ENCODE measurements at places on chromosomes 1 and 21.

DNA sequence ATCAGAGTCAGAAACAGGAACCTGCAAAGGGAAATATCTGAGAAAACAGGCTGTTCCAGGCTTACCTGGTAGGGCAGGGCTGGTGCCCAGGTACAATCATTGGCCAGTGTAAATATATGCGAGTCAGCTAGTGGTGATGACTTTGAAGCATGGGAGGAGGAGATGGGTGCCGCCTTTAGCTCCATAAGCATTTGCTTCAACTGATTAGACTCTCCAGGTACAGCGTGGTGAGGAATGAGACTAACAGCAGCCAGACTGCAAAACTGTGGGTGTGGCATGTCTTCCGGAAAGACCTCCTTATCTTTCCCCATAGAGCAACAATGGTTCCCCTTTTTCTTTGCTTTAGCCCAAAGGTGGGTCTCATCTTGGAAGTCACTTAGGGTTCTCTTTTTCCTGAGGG, 137.2 kb downstream of the LRIG2 start:
- DNase-seq, result no peak

GRCh38 chr21:42245331-42246193, 26.6 kb downstream of the ABCG1 start:
- DNase-seq, result no peak

DNA sequence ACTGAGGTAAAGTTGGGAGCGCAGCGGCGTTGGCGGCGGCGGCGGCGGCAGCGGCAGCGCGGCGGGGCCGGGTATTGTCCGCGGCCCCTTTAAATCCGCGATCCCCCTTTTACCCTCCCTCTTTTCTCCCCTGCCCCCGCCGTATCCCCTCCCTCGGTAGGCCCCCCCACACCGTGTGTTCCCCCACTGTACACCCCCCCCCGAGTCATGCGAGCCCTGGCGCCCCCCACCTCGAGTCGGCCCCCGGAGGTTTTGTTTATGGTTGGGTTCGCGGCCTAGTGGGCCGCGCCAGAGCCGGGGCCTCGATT, 169 bp downstream of the UBAP2L start:
- DNase-seq, result no peak

DNA sequence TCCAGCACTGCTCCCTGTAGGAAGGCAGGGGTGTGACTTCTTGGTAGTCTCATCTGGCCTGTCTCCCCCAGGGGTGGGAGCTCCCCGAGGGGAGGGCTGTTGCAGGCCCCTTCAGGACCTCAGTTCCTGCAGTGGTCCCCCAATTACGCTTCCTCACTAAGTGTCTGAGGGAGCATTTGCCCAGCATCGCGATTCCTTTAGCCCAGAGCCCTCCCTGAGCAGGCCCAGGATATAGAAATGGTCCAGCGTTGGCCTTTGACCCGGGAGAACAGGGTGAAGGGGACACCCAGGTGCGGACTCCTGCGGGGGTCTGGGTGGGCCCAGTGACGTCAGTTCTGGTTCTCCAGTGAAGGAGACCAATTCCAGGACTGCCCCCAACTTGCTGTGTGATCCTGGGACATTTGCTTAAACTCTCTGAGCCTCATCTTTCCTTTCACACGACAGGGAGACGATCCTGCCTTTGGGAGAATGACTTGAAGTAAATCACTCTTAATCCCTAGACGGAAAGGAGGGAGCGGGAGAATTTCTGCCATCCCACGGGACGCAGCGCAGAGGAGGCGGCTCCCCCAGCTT, 32.6 kb upstream of the BTG2 start:
- peak; percentile 4 for DNase-seq

- no peak for DNase-seq
Measured at GRCh38 chr1:3539707-3540425, 71.4 kb downstream of the MEGF6 start.

DNA sequence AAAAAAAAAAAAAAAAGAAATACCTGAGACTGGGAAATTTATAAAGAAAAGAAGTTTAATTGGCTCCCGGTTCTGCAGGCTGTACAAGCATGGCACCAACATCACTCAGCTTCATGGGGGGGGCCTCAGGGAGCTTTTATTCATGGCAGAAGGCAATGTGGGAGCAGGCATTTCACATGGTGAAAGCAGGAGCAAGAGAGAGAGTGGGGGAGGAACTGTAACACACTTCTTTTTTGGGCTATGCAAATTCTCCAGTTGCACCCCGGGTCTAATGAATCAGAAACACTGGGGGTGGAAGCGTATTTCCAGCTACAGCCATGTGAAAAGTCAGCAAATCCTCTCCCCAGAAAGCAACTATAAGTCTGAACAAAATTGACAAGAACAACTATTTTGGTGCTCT, 11.8 kb upstream of the SOD1 start:
- DNase-seq, result peak; percentile 54

GRCh38 chr1:113947388-113948107, 18.4 kb downstream of the HIPK1 start:
- peak; percentile 29 for DNase-seq

GRCh38 chr1:208077232-208078075, 166.5 kb upstream of the CD34 start:
- no peak for DNase-seq

DNA sequence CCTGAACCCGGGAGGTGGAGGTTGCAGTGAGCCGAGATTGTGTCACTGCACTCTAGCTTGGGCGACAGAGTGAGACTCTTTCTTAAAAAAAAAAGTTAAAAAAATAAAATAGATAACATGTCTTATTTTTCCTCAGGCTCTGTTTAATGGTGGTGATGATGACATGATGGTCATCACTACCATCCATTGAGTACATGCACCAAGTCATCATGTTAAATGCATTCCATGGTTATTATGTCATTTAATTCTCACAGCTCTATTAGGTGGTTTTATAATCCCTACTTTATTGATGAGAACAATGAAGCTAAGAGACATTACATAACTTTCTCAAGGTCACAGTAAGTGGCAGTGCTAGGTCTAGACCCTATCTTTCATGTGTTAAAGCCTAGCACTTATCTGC, 34.4 kb upstream of the MAB21L3 start:
- no peak for DNase-seq

DNA sequence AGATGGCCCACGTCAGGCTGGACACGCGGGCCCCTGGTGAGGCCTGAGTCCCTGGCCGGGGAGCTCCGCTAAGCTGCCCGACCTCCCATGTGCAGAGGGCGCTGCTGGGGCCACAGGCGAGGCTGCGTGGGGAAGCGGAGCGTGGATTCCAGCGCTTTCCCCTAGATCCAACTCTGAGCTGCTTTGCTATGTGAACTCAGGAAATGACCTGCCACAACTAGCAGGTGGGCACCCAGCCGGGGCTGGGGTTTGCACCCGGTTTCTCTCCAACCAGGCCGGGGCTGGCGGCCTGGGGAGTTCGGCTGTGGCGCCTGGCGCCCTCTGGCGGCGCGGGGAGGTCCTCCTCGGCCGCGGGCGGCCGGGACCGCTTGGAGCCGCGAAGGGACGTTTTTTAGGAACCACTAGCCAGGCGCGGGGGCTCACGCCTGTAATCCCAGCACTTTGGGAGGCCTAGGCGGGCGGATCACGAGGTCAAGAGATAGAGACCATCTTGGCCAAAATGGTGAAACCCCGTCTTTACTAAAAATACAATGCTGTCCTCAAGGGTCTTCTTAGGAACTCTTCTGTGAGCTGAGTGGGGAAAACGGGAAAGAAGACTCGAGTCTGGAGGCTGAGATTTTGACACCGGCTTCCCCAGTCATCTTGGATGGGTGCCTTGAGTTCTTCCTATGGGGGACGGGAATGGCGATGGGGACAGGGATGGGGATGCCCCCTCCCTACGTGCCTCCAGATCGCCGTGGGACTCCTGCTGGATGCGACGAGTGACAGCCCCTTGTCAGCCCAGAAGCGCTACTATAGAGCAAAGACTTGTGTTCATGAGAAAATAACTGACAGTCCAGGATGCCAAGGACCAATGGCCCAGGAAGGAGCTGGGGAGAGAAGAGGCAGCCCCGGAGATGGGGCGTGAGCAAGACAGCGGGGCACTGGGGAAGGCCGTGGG, 12.6 kb downstream of the PYCR2 start:
- DNase-seq, result no peak

GRCh38 chr1:233379869-233380438, 52.4 kb downstream of the MAP3K21 start:
- DNase-seq, result no peak

DNA sequence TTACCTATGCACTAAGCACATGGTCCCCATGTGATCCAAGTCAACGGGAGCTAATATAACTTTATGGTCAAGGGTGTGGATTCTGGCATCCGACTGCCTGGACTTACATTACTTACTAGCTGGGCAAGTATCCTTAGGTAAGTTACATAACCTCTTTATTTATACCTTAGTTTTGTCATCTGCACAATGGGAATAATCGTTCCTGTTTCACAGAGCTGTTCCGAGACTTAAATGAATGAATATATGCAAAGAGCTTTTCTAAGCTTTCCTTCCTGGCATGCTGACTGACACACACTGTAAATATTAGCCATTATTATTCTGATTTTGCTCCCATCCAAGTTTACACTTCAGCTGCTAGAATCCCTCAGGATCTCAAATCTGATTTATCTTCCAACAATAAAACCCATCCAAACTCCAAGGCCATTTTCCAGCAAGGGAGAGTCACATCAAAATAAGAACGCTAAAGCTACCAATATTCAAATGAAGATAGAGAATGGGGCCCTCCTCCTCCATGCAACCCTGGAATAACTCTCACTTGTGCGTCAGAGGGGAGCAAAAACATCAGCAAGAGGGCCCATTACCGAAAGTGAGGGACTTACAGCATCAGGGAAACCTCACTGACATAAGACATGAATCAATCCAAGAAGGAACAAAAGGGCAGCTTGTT, 115.6 kb upstream of the KAZN start:
- DNase-seq, result no peak

DNA sequence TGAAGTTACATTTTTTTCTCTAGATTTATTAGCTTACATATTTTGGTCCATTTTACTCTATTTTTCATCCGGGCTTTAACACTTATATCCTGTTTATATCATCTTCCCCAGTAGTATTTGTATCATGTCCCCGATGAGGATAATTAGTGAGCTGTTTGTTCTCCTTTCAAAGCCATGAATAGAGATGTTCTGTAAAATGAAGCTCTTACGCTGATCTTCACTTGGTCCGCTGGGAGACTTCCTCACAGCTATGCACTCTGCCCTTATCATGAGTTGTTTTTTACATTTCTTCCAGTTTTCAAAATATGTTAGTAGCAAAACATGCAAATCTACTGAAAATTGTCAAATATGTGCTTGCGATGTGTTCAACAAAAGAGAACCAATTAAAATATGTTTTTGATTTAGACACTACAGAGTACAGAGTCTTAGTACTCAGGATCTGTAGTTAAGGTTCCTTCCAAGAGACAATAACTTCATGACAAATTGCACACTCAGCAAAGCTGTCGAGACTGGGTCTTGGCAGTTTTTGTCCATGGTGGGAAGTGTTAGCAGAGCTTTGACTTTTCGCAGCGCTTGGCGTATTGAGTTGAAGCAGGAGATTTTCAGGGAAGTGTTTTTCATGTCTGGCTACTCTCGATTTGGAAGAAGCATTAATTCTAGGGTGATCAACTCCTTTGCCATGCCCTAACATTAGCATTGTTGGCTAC, 292.0 kb upstream of the ADAMTS5 start:
- DNase-seq, result no peak

- peak; percentile 20 for DNase-seq
Measured at GRCh38 chr1:222792744-222793143, 22.1 kb upstream of the DISP1 start.

GRCh38 chr1:79825551-79825950, 819.0 kb upstream of the ADGRL4 start:
- no peak for DNase-seq

DNA sequence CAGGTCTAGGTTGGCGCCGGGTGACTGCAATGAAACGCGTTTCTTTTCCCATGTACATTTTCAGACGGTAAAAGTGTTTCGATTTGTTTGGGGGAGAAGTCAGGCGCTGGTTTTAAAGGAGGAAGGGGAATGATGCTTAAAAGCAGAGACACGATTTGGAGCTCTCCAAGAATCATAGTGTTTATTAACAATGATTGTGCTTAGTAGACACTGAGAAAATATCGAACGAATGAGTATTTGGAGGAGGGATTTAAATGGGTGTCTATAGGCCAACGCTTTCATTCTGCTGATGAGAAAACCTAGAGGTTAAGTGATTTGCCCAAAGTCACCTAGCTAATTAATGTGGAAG, 36.9 kb upstream of the JAK1 start:
- no peak for DNase-seq
